ENCODE measurements at places on chromosomes 16 and 17.

GRCh38 chr17:58238147-58238634 is at the start of gene LPO:
Gene LPO, plus strand, starts transcription at chr17:58238584. Its CDS starts 4,396 bp downstream, at chr17:58242980.
- no peak for DNase-seq

- DNase-seq = no peak
Observed at GRCh38 chr17:63505341-63505740, 17.8 kb upstream of the KCNH6 start.

GRCh38 chr16:84065536-84066132 is 23.0 kb upstream of the SLC38A8 start:
- DNase-seq = no peak

GRCh38 chr16:77890075-77890474 is 101.7 kb downstream of the VAT1L start:
- no peak for DNase-seq

DNA sequence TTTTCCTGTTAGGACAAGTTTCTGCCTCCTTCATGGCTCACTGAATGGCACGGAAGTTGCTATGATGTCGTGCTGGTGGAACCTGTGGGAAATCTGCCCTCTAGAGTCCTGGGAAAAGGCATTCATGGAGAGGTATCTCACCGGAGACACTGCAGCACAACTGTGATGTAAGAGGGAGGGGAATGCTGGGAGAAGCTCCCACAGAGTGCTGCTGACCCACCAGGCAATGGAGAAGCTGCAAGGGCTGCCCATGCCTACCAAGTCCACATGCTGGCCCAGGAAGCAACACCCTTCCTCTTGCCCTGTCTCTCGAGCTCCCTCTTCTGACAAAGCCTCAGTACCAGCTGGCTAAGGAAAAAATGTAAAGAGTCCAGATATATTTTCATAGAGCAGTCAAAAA is 45.2 kb upstream of the SLC5A11 start:
- no peak for DNase-seq

DNA sequence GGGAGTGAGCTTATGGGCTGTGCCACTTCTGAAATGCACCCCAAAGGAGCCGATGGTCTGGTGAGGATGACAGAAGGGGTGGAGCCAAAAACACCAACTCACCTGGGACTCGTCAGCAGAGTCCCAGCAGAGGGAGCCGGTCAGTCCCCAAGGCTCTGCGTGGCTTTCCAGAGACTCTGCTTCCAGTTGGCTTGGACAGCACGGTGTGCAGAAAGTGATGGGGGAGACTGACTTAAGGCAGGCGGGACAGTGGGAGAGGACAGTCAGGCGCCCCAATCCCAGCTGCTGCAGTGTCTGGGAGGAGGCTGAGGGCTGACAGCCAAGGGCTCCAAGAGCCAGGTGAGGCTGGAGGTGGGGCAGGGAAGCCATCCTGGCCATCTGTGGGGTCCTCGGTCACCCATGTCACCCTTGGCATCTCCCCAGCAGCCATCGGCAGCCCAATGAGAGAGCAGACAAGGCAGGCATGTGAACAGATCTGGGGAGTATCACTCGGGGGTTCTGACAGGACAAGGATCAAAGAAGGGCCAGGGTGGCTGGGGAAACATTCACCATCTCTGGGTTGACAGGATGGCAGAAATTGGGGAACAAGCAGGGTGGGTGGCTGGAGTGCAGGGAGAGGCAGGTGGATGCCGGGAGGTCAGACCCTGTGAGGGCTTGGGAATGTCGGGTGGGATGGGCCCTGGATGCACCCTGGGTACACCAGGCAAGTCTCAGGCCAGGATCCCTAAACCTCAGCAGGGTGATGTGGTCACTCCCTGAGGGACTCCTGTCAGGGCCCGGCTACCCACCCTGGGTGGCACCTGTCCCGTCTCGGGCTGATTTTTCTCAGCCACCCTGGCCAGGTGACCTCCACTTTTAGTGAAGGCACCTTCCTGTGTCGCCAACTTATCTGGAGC is 8.9 kb upstream of the KRTAP17-1 start:
- no peak for DNase-seq

- DNase-seq = no peak
Observed at GRCh38 chr16:27267037-27267677, 1.4 kb downstream of the NSMCE1 start.

DNA sequence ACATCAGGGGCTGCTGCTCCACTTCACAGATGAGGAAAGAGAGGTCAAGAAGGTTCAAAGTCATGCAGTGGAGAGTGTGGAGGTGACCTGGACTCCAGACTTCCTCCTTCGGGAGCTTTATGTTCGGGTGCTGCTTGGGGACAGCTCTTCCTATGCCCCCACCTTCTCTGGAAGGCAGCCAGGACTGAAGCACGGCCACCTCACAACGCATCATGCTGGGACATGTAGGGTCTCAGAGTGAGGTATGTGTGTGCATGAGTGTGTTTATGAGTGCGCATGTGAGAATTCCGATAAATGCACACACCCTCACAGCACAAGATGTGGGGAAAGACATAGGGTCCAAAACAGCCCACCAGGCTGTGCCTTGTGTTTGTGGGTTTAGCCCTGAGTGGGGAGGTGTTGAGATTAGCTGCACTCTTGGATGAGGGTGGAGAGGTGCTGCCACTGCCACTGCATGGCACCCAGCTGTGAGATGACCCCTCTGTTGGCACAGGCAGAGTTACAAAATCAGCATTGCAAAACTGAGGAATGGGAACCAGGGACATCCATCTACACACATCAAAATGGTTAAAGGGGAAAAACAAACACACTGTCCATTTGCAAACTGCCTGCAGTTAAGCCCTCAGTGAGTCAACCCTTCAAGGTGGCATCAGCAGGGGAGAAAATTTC is 367.4 kb downstream of the SEC14L1 start:
- DNase-seq = no peak

GRCh38 chr17:65994114-65994513 is 197.8 kb downstream of the CEP112 start:
- DNase-seq = no peak

GRCh38 chr16:68776821-68777485 is 39.9 kb downstream of the CDH1 start:
- DNase-seq = no peak

DNA sequence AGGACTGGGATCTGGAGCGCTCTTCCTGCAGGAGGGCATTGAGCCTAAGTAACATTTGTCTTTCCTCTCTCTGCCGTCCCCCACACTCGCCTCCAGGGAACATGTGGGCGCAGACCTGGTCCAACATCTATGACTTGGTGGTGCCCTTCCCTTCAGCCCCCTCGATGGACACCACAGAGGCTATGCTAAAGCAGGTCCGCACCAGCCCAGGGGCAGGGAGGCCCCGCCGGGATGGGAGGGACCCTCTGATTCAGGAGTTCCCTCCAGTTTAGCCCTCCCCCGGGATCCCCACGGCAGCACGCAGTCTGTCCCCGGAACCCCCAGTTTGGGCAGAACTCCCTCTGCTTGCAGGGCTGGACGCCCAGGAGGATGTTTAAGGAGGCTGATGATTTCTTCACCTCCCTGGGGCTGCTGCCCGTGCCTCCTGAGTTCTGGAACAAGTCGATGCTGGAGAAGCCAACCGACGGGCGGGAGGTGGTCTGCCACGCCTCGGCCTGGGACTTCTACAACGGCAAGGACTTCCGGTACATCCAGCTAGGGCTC is 14.1 kb downstream of the ACE start:
- DNase-seq = no peak

GRCh38 chr16:89045181-89045815 is 48.4 kb upstream of the ACSF3 start:
- DNase-seq = no peak

- DNase-seq = no peak
Observed at GRCh38 chr17:77054936-77055335, 85.8 kb upstream of the SEC14L1 start.

GRCh38 chr17:57645950-57646665 is 99.0 kb downstream of the CCDC182 start:
- DNase-seq = no peak

DNA sequence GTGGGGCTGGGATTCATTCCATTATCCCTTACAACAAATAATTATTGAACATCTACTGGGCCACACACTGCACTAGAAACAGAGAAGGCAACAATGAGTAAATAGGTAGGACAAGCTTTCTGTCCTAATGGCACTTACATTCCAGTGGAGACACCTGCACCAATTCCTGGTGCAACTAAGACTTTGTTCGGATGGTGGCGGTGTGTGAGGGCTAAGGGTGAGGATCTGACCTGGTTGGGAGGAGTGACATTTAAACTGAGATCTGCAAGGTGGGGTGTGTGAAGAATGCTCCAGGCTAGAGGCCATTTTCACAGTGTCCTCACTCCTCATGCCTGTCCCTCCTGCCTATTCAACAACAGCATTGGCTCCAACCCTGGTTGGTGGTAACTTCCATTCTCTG is 510.0 kb downstream of the XYLT1 start:
- DNase-seq = no peak

- no peak for DNase-seq
Observed at GRCh38 chr16:85265161-85265784, 153.0 kb upstream of the CIBAR2 start.

DNA sequence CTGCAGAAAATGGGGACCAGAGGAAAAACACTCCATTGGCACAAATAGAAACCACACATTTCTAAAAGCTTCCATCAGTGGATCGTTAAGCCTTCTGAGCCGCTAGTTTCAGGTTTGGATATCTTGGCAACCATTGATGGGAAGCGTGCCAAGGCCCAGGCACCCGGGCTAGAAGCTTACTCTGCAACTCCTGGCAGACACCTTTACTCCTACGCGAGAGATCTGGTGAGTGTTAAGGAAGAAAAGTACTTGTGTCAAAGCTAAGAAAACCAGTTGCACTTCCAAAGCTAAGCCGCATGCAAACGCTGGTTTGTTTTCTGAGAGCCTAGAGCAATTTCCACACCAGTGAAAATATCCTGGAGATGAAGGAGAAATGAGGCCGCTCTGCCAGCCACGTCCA is 472.4 kb downstream of the PMP22 start:
- no peak for DNase-seq
